GM12891 (cell line): ENCODE measurements at places on chromosomes 5 and 9.

- DNase-seq = no peak
Observed at GRCh38 chr9:76615177-76615603, 149.0 kb upstream of the PCA3 start.

DNA sequence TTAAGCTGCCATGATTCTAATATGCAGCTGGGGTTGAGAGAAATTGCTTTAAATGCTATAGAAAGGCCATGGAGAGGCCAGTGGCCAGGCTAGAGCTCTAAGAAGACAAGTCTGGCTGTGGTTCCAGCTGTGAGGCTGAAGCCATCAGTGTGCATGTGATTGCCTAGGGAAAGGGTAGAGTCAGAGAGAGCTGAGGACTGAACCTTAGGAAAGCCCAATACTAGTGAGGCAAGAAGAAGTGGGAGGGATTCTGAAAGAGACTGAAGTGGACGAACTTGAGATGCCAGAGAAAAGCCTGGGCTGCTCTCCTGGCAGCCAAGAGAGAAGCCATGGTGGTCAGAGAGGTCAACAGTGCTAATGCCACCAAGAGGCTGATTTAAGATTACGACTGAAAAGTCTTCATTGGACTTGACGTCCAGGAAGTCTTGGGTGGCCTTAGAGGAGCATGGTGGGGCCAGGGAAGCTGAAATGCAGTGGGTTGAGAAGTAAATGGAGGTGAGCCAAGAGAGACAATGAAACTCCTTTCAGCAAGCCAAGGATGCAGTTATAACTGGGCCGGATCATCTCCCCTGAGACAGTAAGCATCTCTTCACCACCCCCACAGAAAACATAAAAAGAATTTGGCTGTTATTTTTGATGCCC, 133.2 kb downstream of the TMEM174 start:
- DNase-seq = no peak

DNA sequence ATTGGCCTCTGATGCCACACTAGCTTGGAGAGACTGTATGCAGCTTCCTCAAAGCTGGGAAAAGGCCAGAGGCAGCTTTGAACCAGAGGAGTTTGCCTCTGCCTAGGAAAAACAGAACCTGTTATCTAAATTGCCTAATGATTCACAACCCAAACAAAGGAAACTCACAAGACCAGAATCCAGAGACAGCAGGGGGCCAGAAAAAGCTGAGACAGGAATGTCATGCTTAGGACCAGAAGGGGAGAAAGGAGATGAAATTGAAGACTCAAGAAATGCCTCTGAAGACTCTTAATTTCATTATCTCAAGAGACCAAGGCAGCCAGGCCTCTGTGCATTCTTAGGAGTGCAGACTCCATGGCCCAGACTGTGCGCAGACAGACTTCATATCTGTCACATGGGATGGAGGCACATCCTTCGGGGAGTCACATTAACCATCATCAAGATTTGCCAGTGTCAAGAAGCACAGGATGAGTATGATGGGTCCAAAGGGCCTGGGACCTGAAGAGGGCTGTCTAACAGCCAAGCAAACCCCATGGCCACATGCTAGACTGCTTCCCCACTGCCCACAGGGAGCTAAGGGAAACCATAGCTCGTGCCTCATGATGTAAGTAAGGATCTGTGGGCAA, 57.3 kb downstream of the ARSB start:
- no peak for DNase-seq

DNA sequence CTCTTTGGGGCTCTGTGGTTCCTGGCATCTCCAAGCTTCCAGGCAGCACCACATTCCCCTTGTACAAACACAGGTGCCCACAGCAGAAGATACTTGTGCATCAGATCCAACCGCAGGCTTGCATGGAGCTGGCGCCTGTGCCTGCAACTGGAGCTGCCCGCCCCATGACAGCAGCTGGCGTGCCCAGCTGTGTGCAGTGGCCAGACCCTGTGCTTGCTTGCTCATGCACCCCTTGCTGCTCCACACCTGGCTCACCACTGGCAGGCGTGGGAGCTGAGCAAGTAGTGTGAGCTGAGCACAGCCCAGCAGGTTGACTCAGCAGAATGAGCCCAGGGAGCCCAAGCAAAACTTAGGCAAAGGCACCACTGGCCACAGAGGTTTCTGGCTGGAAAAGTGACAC, 84.4 kb upstream of the STARD4 start:
- DNase-seq = no peak

DNA sequence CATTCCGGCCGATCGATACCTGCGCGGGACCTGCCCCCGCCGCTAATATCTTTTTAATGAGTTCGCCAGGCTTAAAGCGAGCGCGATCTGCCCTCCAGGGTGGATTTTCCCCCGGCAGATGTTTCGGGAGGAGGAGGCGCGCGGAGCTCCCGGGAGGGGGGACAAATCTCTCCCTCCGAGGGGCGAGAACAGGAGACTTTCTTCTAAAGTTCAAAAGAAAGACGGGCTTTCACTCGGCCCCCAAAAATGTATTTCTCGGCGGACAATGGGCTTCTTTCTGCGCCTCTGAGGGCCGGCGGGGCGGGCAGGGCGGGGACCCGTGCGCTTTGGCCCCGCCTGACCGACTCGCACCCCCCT, 4.1 kb upstream of the PRDM12 start:
- DNase-seq = no peak

DNA sequence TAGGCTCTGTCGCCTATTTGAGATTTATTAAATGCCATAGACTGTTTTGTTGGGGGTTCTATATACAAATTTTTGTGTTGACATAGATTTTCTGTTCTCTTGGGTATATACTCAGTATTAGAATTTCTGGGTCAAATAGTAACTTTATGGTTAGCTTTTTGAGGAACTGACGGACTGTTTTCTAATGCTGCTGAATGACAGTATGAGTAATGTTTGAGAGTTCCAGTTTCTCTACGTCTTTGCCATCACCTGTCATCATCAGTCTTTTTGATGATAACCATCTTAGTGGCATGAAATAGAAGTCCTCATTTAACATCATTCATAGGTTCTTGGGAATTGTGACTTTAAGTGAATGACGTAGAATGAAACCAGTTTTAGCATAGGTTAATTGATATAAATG, 60.1 kb downstream of the CCDC171 start:
- no peak for DNase-seq

DNA sequence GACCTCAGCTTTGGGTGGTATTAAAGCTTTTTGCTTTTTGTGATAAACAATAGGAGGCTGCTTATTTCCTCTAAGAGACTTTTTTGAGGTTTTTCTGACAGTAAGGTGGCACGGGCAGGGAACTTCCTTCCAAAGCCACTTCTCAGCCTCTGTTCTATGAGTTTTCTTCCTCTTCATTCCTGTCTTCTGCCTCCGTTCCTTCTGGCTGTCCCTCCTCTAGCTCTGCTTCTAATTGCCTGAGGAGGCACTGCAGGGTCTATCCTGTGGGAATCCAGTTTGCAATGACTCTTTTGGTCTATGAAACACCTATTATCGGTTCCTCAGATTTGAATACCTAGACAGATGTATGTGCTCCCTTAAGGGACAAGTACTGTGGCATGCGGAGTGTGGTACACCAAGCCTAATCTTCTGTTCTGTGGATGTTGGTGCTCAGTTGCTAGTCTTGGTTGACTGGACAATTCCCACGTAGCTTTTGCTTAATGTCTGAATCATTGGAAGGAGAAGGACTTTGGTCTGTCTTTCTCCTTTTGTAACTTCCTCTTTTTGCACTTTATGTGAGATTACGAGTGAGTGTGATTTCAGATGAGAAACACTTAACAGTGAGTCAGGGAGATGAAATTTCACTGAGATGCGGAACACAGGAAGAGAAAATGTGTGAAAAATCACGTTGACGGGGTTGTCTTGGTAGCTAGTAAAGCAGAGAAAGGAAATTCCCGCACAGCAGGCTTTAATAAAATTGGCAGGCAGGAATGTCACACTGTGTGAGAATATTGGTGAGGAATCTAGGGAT, 305.2 kb downstream of the EFNA5 start:
- no peak for DNase-seq

- no peak for DNase-seq
Observed at GRCh38 chr5:14362491-14362890, 219.1 kb upstream of the OTULINL start.

- DNase-seq = no peak
Observed at GRCh38 chr9:20023961-20024571, 235.2 kb upstream of the SLC24A2 start.
